ENCODE measurements at places on chromosomes 4 and X.

DNA sequence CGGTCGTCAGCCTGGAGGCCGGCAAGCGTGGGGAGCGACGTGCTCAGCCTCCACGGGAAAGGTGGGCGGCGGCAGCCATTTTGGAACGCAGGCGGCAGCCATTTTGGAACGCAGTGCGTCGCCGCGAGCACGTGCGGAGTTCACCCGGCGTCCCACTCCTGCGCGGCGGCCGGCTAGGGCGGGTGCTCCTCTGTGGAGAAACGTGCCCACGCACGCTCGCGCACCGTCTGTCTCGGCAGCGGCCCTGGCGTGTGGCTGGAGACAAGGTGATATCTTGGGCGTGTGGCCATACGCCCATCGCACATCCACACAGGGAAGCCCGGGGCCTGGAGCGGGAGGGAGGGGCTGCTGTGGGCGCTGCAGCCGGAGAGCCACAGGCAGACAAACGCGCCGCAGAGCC lies 21.1 kb downstream of the CPLX1 start:
- DNase-seq = no peak

DNA sequence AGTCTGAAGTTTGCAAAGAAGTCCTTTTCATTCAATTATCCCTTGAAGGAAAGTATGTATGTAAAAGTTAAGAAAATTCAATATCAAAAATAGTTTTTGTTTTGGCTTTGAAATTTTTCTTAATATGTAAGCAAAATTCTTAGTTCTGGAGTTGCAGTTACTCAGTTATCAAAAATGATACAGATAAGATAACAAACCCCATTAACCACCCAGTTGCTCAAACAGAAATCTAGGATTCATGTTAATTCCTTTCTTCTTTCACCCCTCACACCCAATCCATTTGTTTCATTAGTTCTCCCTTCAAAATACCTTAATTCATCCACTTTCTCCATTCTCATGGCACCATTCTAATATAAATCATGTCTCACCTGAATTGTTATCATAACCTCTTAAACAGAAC lies 40.5 kb upstream of the JADE1 start:
- no peak for DNase-seq

GRCh38 chrX:84216406-84216805 lies 28.4 kb upstream of the RPS6KA6 start:
- DNase-seq = no peak

GRCh38 chr4:22881411-22881810 lies 188.7 kb downstream of the GBA3 start:
- DNase-seq = no peak

- DNase-seq = no peak
These were observed 890.4 kb downstream of the SH3BGRL start for GRCh38 chrX:82092307-82092706.

DNA sequence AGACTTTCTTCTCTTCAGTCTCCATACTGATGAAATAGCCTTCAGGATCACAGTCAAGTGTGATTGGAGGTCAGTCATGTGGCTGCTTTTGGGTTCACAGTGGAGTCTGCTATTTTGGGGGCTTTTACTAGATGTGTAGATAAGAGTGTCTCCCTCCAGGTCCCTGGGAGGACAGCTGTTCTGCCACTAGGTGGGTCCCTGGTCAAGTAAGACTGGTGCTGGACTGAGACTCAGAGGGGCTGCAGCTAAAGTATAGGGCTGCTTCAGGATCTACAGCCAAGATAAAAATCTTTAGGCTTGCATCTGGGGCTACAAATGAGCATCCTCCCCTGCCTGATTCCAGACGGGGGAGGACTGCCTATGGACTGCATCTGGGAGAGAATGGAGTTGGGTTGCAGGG lies 200.7 kb upstream of the ANKRD50 start:
- no peak for DNase-seq

GRCh38 chrX:108117988-108118387 lies 26.4 kb downstream of the ATG4A start:
- no peak for DNase-seq

DNA sequence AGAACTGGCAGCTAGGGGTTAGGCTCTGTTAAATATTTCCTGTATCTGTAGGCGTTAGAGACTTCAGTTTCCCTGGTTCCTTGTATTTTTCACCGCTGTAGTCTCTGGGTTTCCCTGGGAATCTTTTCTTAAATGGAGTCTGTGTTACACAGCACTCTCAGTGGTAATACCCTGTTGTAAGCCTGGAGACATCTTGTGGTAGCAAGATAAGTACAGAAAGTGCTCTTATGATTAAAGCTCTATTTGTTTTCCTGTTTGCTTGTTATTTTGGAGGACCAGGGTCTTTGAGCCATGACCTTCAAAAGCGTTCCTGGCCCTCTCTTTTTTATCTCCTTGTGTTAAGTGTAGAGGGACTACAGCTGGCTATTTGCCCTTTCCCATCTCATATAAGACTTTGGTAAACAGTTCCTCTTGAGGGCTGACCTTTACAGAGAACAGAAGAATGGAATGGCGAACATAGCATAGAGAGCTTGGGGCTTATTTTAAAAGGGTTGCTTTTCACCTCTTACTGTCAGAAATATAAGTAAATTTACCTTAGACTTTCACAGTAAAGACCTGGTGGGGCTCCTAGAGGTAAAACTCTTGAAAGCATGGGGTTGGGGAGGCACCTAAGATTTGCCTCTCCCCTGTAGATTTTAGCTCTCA lies 782.5 kb downstream of the FAT4 start:
- no peak for DNase-seq

GRCh38 chr4:101101072-101101471 lies 246.3 kb downstream of the PPP3CA start:
- no peak for DNase-seq

- no peak for DNase-seq
These were observed 753.3 kb downstream of the ADGRL3 start for GRCh38 chr4:61953386-61953785.

DNA sequence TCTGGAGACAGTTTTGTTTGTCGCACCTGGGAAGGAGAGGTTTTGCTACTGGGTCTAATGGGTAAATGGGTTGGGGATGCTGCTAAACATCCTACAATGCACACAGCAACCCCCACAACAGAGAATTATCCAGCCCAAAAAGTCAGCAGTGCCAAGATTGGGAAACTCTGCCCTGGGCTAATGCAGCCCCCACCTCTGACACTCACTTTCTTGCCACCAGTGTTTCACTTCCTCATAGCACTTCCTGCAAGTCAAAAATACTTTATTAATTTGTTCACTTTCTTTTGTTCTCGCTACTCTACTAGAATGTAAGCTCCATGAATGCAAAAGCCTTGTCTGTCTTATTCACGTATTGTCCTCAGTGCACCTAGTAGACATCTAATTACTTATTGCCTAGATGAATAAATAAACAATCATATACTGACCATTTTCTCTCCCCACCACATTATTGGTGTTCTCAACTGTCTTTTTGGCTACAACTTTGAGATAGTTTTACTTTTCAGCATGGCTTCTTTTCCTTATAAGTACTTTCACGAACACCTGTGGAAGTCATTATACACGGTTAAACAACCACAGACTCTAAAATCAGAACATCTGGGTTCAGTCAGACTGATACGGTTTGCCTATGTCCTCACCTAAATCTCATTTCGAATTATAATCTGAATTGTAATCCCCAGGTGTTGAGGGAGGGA lies 82.0 kb upstream of the PITX2 start:
- no peak for DNase-seq

- no peak for DNase-seq
These were observed 790 bp downstream of the CLGN start for GRCh38 chr4:140426610-140427105.

DNA sequence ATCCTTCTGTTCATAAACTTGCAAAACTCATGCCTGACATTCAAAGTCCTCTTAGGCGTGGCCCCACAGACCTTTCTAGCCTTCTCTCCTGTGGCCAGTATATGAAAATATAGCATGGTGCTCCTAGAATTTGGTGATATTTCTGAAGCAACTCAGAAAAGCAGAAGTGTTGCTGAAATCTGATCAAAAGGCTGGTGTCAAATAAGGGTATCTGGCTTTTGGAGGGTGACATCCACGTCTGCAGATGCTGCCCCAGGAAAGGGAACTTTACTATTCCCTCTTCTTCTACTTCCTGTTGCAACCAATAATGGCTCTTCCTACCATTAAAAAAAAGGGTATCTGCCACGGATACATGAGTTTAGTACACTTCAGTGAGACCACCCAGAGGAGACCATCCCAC lies 83.9 kb upstream of the RPS6KA3 start:
- DNase-seq = peak; percentile 5

GRCh38 chr4:172838111-172838510 lies 330.5 kb upstream of the GALNT7 start:
- DNase-seq = no peak

DNA sequence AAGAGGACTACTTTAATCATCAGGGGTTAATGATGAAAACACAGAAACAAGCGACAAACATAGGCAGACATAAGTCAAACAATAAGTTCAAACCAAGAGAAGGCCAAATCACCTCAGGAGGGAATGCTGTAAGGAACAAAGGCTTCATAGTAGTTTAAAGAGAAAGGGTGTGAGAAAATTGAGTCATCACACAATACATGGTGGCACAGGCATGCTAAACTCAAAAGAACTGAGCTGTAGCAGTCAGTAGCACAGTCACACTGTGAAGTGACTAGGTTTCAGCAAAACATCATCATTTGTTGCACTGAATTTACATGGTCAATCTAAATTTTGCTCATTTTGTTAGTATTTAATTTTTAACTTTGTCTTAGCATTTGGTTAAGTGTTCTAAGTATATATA lies 24.2 kb downstream of the SMC1A start:
- DNase-seq = no peak

Data from GDM1 (cell line).